Substantia nigra (tissue), 51 donors: ENCODE measurements at places on chromosomes 13 and 19.

DNA sequence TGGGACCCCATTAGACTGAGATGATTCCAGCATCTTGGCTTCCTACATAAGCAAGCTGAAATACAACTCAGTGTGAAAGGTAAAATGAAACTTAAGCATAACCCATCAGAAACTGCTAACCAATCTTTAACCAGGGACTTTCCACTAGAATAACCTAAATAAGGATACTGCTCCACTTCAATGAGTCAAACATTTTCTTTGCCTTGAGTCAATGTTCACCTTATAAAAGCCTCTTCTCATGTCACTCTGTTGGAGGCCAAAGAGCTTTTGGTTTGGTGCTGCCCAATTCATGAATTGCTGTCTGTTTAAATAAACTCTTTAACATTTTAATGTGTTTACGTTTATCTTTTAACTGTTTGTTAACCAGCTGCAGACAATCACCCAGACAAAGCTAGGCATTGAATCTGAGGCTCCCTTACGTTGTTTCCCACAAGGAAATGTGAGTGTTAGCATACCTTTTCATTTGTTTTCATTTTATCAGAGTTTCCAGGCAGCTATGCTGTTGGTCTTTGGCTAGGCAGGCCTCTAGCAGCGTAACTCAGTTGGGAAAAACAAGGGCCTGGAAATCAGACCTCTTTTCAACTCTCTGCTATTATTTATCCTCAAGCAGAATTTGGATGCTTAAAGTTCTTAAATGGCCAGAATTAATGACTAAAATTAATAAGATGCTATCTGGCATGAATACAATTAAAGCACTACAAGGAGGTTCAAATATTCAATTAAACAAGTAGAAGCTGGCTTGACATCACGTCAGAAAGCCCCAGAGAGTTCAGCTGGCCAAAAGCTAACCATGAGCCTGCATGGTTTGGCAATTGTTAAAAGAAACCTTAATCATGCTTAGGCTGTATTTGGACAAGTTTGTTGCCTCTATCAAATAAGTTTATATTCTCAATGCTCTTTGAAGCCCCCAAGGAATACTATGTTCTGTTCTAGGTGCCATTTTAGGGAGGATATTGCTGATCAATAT lies 200.2 kb downstream of the DCLK1 start:
- no peak for DNase-seq

DNA sequence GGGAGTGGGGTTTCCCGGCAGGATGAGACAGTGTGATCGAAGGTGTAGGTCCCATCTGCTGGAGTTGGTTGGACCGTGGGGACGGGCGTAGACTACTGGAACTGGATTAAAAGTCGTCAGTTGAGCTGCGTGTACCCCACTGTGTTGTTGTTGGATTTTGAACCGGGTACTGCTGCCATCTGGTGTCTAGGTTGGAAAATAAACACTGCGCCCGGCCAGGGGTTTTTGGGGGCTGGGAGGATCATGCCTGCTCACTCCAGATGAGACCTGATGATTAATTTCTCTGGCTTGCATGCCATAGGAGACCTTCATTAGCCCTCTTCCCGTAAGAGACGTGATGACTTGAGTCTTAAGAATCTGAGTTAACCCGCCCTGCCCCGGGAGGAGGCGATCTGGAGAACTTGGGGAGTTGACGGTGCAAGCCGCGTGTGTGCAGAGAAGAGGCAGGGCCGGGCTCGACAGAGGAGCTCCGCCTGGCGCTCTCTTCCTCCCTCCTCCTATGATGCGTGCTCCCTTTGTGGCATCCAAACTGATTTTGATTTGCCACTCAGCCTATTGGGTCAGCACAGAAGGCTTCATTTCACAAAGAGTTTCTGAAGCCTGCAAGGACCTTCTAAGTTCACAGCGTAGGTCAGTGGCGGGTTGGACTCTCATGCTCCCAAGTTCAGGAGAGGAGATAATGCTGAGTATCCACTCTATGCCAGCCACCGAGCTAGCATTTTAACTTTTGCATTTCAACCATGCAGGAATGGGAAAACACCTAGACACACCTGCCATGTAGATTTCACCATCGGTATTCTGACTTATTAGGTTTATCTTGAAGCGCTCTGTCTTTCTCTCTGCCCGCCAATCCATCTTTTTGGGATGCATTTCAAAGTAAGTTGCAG lies 2.7 kb downstream of the UHRF1 start:
- DNase-seq = peak; percentile 65

GRCh38 chr19:42474743-42475142 lies 32.0 kb upstream of the CXCL17 start:
- no peak for DNase-seq

DNA sequence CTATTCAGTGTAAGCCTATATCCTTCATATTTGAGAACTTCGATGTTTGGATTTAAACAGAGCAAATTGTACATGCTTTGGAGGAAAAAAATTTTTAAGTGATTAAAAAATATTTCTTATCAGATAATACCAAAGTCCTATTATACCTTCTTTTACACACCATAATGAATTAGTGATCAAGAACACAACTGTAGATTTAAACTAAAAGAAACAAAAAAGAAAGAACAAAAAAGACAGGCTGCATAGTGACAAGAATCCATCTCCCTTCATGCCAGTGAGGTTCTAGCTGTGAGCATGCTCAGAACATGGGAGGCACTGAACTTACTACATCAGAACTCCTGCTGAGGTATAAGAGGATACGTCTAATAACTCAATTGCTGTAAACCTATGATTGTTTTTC lies at the start of gene RXFP2:
RXFP2 (plus strand) TSS at position 301 of the 400 bp plus-strand sequence; CDS start at position 388, 87 bp downstream.
- no peak for DNase-seq

DNA sequence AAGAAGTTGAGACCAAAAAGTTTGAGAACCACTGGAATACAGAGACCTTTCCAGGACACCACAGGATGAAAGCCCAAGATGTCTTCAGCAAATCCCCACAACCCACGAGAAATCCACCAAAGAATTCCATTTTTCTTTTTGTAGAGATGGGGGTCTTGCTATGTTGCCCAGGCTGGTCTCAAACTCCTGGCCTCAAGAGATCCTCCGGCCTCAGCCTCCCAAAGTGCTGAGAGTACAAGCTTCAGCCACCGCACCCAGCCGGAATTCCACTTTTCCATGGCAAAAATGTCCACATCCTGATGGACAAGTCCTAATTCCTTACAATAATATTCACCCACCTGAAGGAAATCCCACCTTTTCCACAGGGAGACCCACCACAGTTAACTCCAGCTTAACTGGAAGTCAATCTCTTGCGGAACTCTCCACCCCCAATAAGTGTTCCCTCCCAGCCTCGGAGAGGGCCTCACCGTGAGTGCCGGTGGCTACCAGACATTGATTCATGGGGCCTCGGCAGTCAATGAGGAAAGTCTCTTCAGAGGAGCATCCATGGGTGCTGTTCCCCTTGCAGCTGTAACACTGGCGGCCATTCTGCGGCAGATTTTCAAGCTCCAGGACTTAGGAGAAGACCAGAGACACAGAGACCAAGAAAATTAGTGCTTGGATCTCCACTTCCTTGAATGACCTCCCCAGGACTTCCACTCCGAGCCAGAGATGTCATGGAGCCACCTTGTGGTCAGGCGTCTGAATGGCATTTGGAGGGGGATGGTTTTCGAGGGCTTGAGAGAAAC lies 12.3 kb upstream of the CADM4 start:
- DNase-seq = peak; percentile 26

DNA sequence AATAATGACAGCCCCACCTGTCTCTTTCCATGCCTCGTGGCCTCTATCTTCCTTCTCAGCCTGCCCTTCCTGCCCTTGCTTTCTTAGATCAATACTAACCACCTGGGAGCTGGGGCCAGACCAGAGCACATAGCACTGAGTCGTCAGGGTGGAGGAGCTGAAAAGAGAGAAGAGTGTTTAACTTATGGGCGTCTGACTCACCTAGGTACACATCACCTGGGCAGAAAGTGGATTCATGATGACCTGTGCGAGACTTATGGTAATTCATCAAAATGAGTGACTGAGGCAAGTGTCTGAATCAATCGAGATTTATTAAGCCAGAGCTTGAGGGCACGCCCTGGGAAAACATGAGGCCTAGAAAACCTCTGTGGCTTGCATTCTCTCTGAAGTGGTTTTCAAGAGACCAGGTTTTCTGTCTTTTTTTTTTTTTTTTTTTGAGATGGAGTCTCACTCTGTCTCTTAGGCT lies 19.2 kb downstream of the CEACAM6 start:
- no peak for DNase-seq

GRCh38 chr13:28582225-28582891 lies 76.6 kb upstream of the POMP start:
- DNase-seq = no peak

DNA sequence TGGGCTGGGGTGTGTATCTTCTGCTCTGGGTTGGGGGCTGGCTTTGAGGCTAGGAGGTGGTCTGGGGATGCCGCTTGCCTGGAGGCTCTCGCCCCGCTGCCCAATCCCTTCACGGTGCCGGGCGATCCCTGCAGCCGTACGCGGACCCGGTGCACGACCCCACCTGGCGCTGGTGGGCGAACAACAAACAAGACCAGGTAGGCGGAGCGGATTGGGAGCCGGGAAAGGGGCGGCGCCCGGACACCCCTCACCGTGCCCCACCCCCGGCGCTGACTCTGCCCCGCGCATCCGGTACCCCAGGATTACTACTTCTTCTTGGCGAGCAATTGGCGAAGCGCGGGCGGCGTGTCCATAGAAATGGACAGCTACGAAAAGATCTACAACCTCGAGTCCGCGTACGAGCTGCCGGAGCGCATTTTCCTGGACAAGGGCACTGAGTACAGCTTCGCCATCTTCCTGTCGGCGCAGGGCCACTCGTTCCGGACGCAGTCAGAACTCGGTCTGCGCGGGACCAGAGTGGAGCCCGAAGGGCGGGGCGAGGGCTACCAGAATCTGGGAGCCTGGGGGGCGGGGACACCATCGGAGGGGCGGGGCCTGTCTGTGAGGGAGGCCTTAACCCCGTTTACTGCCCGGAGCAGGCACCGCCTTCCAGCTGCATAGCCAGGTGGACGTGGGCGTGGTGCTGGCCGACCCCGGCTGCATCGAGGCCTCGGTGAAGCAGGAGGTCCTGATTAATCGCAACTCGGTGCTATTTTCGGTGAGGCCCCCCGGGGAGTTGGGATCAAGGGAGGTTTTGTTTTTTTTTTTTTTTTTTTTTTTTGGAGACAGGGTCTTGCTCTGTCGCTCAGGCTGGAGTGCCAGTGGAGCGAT lies 12.1 kb upstream of the PSMD8 start:
- no peak for DNase-seq

- no peak for DNase-seq
These were observed 273.5 kb downstream of the FGF14 start for GRCh38 chr13:102128216-102128810.

DNA sequence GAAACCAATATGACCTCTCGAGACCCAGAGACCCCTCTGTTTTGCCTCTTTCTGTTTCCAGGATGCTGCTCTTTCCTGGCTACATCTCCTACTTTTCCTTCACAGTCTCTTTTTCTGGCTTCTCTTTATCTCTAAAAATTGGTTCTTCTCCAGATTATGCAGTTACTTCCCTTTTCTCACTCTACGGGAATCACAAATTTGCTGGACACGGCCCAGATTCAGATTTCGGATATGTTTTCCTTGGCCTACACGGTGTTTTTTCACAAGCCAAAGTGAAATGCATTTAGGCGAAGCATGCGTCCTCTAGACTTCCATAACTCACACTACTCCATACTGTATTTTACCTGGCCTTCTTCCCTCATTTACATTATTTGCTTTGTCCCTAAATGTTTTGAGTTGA lies 214.7 kb upstream of the MIR17HG start:
- no peak for DNase-seq

- no peak for DNase-seq
These were observed 4.2 kb upstream of the PAFAH1B3 start for GRCh38 chr19:42306646-42307045.

DNA sequence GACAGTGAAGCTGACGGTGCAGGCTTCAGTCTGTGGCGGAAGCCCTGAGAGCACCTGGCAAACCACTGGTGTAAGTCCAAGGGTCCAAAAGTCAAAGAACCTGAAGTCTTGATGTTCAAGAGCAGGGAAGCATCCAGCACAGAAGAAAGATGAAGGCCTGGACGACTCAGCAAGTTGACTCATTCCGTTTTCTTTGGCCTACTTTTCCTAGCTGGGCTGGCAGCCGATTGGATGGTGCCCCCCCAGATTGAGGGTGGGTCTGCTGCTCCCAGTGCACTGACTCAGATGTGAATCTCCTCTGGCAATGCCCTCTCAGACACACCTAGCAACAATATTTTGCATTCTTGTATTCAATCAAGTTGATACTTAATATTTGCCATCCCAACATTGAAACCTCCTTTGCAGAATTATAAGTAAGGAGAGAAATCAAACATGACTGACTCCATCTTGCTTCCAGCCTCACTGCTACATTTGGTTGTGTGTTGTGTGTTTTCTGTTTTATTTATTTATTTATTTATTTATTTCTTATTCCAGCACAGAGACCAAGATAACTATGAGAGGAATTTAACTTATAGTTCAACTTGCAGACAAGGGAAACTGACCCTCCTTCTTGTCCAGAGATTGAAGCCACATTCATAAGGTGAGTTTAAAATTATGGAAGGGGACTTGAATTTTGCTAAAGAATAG lies 32.8 kb downstream of the IGFL2 start:
- no peak for DNase-seq

DNA sequence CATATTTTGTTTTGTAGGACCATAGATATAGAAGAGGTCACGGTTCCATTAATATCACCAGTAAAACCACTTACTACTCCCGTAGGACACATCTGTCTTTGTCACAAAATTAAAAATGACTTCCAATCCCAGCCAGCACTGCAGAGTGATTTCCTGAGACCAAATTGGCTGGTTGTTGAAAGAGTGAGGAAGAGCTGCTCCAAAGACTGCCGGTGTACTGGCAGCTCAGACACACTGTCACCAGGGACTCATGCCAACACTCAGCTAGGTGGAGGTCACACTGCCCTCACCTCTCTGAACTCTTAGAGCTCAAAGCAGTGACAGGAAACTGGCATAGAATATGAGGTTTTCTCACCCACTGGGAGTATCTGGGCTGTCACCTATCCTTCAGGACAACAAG lies 52.1 kb downstream of the FLT1 start:
- no peak for DNase-seq

- DNase-seq = no peak
These were observed 4.1 kb downstream of the IL27RA start for GRCh38 chr19:14035706-14036105.

- DNase-seq = no peak
These were observed 18.5 kb downstream of the RFXAP start for GRCh38 chr13:36837354-36838092.

- no peak for DNase-seq
These were observed 157.0 kb upstream of the FNDC3A start for GRCh38 chr13:48818495-48819356.

GRCh38 chr19:50325310-50326100 lies 3.7 kb downstream of the KCNC3 start:
- peak; percentile 65 for DNase-seq
